ENCODE measurements at places on chromosomes 4 and X.

- DNase-seq = no peak
These were observed 45.2 kb upstream of the BMP15 start for GRCh38 chrX:50865311-50865710.

GRCh38 chr4:132065940-132066495 is 1083.1 kb upstream of the PCDH10 start:
- DNase-seq = no peak

GRCh38 chr4:157994863-157995262 is 178.0 kb downstream of the GASK1B start:
- no peak for DNase-seq

DNA sequence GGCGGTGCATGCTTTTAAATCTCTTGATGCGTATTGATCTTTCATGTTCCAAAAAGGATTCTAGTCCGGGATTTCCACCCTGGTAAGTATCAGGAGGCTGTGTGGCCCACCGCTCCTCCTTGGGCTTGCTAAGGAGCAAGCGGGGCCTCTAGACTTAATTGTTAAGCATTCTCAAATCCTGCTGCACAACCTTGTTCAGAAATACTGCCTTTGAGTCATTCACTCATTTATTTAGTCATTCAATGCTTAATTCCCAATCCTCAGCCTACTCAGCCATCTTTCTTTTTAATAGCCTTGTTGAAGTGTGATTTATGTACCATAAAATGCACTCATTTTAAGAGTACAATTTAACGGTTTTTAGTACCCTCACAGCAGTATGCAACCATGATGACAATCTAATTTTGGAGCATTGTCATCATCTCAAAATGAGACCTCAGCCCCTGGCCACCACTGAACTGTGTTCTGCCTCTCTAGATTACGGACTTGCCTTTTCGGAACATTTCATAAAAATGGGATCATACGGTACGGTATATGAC is 15.6 kb upstream of the SLC2A9 start:
- DNase-seq = no peak

DNA sequence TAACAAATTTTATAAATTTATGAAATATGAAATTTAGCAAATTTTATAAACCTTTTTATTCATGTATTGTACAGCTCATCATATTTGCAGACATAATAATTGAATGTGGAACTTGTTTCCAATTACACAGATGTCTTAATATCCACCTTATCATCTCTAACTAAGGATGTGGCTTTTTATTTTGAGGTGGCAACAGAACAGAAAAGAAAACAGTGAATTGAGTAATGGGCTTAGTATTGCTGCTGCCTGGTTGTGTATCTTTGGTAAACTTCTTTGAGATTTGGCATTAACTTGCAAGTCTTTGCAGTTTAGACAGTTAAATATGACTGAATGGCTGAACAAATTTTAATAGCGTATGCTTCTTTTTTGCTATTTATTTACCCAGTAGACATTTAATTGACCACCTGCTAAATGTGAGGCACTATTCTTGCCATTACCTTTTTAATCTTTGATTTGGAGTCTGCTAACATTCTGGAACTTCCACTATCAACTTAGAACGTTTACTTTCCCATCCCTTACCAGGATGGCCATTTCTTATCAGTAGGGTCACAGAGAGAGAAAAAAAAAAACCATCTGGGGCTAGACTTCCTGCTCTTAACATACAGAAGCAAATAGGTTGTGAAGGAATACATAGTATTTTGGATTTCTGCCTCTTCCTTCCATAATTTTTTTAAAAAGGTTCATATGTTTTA is 44.8 kb downstream of the CLCN3 start:
- DNase-seq = no peak

- no peak for DNase-seq
These were observed 72.1 kb downstream of the MAGEC1 start for GRCh38 chrX:141975839-141976238.

GRCh38 chr4:89279385-89279784 is 28.2 kb downstream of the GPRIN3 start:
- no peak for DNase-seq

GRCh38 chr4:150229520-150229919 is 151.3 kb downstream of the DCLK2 start:
- DNase-seq = no peak

DNA sequence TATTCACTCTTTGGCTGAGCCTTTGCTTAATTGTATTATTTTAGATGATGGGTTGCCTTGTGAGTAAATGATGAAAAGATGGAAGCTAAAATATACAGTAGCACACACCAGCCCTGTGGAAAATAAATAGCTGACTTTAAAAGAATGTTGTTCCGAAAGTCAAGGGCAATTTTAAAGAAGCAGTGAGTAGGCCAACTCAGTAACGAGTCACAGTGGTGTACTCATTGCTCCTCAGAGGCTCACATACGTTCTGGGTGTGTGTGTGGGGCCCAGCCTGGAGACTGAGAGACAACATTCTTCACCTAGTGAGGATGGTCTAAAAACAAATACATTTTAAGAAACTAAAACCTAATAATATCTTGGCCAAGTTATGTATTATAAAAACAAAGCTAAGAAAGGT is 640.3 kb downstream of the TRIML1 start:
- no peak for DNase-seq

Measured in smooth muscle cell of the brain vasculature (primary cell).